Ammon's horn (tissue), 1 donor: ENCODE measurements at places on chromosomes 3 and 15.
A peak's percentile ranks its signal among the peaks of the same experiment; 100 is the strongest.

DNA sequence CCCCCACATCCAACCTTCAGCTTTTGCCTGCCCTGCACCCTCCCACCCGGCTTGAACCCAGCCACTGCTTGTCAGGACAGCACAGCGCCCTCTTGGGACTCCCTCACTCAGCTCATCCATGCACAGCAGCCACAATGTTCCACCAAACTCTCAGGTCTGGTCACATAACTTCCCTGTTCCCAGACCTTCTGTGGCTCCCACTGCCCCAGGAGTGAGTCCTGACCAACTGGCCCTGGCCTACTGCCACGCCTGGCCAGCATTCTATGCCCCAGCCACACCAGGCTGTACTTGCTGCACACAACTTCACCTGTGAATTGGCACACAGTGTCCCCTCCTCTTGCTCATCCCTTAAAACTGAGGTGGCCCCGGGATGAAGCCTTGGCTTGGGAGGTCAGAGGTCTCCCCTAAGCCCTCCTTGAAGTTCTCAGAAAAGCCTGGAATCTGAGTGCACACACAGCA is 21.0 kb downstream of the PLXNB1 start:
- no peak for DNase-seq

GRCh38 chr3:129947538-129948240 is 26.8 kb upstream of the TRH start:
- DNase-seq, result no peak

DNA sequence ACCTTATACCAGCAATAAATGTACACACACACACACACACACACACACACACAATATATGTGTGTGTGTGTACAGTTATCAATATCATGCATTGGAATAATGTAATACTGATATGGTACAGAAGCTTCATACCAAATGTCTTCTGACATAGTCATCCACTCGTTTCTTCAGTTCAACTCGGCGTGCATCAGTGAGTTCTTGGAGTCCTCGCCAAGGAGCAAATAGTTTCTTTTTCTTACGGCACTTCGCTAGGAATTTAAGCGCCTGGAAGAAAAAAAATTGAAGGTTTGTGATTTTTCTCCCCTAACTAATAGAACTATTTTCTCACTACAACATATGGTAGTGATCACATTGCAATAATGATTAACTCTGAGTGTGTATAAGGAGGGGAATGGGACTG is 32.1 kb upstream of the GOLGB1 start:
- no peak for DNase-seq

DNA sequence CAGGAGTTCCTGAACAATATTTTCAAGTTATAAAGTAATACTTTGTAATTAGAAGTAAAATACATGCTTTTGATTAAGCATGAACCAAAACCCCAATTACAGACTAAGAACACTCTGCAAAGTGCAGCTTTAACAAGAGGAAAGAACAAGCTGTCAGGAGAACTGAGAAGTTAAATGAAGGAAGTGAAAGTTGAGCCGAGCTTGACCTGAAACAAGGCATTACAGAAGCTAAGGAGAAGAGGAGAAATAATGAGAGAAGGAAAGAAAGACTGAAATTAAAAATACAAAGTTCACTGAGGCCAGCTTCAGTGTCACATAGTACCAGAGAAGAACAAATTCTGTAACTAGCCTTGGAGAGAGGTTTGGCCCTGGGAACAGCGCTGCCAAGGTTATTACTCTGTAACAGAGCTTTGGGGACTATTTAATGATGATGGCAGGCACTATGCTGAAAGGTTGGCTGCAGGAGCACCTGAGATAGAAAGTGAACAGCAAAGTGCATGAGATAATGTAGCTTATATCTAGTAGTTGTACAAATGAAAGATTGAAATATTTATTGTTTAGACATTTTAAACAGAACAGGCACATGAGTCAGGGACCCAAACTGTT is 241.9 kb upstream of the PEX5L start:
- DNase-seq, result peak; percentile 11

DNA sequence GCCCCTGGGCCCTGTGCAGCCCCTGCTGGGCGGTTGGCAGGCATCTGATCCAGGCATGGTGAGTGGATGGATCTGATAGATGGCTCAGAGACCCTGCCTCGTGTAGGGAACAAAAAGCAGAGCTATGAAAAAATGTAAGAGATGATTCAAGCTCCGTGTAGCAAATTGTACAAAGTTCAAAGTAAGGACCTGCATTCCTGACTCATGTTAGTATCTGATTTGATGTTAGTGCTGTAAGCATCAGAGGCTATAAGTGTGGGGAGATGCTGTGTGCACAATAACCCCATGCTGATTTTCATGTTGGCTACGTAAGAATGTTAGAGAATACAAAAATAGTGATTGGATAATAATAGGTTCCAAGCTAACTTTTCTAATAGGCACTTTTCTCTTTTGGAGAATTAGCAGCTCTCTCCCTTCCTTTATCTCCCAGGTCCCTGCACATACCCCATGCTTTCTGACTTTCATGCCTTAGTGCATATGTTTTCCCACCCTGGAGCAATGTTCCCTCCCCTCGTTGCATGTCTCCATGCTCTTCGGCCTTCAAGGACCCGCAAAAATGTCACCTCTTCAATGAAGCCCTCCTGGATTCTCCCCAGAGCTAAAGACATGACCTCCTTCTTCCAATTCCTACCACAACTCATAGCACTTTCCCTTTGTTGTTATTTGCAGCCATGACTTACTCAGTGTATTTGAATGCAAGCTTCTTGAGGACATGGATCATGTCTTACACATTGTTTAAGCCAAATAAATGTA is 1.6 kb downstream of the CCR9 start:
- no peak for DNase-seq
